ENCODE measurements at places on chromosomes 3 and 15.

DNA sequence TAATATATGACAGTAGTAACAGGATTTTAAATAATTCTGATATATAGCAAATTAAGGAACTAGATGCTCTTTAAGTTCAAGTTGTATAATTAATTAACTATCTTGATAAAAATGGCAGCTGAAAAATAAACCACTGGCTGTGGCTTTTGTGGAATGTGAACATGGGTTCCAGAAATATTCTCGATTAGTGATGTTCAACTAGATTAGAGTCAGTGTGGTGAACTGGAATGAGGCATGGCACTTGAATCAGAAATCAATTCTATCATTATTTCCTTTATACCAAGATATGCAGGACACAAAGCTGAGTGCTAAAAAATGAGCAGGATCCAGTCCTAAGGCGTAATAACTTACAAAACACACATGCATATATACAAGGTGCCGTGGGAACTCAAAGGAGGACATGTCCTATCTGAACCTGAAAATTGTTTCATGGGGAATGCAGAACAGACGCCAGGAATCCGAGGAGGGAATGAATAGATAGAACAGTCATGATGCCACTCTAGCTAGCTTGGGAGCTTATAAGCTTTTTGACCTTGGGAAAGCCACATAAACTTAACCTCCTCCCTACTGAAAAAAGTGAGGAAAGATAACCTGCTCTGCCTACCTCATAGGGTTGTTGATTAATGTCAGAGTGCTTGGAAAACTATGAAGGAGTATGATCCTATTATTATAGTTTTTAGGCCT is 402.4 kb downstream of the PLCL2 start:
- no peak for DNase-seq

- no peak for DNase-seq
Measured at GRCh38 chr3:116449546-116450350, 4.5 kb upstream of the LSAMP start.

GRCh38 chr3:107523289-107523538 is 452 bp downstream of the BBX start:
- no peak for DNase-seq

GRCh38 chr15:32091505-32092380 is 61.4 kb downstream of the CHRNA7 start:
- no peak for DNase-seq

- DNase-seq: no peak
Measured at GRCh38 chr3:49295489-49296058, 18.5 kb upstream of the C3orf62 start.

- DNase-seq: no peak
Measured at GRCh38 chr3:87563712-87564111, 287.3 kb upstream of the POU1F1 start.

- DNase-seq: peak; percentile 81
Measured at GRCh38 chr15:99076555-99077308, 28.1 kb upstream of the SYNM start.

GRCh38 chr3:12345584-12346494 is 57.0 kb downstream of the PPARG start:
- DNase-seq: no peak

- no peak for DNase-seq
Measured at GRCh38 chr3:114361391-114361790, 67.6 kb downstream of the TIGIT start.

- DNase-seq: no peak
Measured at GRCh38 chr3:112736805-112737566, 96.0 kb upstream of the CCDC80 start.

DNA sequence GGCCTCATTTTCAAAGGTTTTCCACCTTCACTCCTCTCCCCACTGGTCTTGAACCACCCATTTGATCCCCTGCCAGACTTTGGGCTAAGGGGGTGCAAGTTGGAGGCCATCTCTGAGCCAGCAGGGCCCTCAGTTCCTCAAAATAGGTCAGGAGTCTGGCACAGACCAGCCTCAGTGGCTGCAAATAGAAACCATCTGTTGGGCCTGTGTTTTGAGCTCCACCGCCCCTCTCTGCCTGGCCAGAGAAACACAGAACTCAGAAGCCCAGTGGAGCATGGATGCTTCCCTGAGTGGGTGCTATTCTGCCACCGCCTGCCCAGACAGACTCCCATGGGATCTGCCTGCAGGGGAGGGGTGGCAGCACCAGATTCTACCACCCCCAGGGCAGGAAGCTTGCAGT is 56.3 kb downstream of the CORO2B start:
- no peak for DNase-seq

DNA sequence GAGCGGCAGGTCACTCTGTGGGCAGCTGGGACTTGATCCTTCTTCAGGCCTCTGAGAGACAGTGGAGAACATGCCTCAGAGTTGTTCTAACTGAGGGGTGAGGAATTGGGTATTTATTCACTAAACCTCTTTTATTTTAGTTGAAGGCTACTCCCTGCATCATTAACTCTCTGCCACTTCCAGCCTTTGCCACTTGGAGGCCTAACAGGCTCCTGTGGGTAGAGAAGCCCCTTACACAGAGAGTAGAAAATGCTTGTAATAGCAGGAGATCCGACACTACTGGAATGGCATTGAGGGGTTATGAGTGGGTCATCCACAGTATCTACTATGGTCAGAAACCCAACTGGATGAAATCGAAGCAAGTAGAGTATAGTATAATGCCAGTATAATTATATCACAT is 81.7 kb downstream of the RYR3 start:
- no peak for DNase-seq

DNA sequence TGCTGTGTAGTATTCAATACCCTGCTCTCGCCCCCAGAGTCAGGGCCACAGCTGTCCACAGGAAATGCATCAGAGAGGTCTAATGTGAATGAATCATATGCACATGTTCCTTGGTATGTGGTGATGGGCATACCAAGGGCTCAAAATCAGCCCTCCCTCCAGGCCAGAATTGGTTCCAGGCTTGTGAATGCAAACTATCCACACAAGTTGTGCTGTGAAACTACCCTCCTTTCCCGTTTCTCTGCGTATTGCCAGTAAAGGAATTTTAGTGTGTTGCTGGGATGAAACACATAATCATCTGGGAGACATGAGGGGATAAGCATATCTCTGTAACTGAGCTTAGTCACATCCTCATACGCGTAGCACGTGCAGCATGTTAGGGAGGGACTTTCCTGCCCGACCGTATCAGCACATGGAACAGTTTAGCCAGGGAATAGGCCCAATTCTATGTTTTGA is 9.2 kb upstream of the MME start:
- no peak for DNase-seq

GRCh38 chr15:99682455-99682854 is 50.8 kb downstream of the LYSMD4 start:
- peak; percentile 15 for DNase-seq

- no peak for DNase-seq
Measured at GRCh38 chr3:172701751-172702150, 9.1 kb downstream of the NCEH1 start.

DNA sequence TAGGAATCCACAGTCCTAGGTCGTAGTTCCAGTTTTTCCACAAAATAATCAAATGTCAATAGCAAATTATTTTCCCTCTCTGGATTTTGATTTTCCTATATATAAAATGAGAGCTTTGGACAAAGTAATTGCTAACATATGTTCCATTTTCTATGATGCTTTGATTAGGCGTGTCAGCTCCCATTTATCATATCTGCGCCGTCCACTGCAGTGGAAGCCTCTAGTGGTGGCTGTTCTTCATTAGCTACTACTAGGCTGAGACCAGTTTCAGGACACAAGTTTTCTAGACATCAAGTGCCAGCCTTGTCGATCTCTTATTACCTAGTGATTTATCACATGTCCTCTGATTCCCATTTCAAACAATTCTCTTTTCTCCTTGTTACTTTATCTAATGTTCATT is 271.5 kb downstream of the TUSC7 start:
- no peak for DNase-seq

Measured in SW480 (cell line).